ENCODE measurements at places on chromosomes 5 and 9.

DNA sequence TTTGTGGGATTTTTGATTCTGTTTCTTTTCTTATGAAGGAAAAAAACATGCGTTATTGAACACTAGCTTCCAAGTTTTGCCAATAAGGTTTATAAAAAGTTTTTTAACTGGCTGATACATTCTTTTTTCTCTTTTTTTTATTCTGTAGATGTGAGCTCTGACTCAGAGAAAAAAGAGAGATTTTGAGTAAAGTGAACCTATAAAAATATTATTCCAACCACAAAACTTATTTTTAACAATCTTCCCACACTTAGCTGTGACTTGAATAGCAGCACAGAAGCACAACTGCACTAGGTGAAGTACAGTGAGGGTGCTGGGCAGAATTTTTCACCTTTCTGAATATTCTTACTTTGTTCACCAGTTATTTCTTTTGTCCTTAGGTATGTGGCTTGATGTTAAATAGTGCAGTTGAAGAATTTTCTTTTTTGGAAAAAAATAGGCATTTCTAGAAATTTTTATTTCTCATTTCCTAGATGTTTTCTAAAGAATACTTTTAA is 41.6 kb downstream of the CHSY3 start:
- no peak for DNase-seq

- no peak for DNase-seq
These were observed 54.9 kb downstream of the FGF1 start for GRCh38 chr5:142630927-142631539.

- no peak for DNase-seq
These were observed 88.1 kb downstream of the EFNA5 start for GRCh38 chr5:107582625-107583024.

DNA sequence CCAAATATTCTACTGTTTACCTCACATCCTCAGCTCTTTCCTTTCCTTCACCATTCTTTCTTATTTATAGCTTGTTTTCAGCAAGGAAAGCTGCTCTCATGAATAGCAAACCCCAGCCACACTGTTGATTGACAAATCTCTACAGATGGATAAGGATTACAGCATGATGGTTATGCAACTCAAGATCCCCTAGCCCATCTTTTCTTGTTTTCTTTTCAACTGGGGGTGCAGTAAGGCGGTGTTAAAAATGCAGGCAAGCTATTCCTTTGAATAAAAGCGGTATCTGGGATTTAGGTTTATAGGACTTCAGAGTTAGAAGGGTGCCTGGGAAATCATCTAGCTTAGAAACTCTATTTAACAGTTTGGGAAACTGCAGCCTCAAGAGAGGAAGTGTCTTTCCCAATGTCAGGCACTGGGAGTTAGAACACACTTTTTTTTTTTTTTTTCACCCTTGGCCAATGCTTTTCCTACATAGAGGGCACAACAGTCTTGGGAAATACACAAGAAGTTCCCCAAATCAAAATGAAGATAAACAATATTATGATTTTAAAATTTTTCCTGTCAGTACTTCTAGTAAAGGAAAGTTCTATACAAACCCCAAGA is 2.6 kb downstream of the SPARC start:
- no peak for DNase-seq

GRCh38 chr9:89967527-89967926 is 362.7 kb downstream of the GADD45G start:
- no peak for DNase-seq

GRCh38 chr5:95087816-95088317 is 197.0 kb downstream of the MCTP1 start:
- no peak for DNase-seq
